GM12865 (cell line): ENCODE measurements at places on chromosomes 11 and 22.

- DNase-seq: no peak
Observed at GRCh38 chr11:8268530-8269400, 5.1 kb upstream of the LMO1 start.

GRCh38 chr11:87966694-87967093, 208.5 kb downstream of the RAB38 start:
- DNase-seq: no peak

DNA sequence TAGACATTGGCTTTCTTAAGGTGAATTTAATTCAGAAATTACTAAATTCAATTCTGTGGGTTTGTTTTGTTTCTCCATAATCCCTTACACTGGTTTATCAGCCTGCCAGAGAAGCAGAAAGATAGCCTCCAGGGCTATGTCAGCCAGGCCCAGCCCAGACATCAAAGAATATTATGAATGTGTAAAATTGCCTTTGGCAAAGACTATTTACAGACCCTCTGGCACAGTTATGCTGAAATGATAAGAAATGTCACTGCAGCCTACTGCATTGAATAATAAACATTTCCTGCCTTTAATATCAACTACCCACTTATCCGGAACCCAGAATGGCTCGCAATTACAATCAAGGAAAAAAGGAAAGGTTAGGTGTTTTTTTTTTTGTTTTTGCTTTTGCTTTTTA, 562.5 kb upstream of the LRRC4C start:
- DNase-seq: no peak

- no peak for DNase-seq
Observed at GRCh38 chr11:88164806-88165585, 10.2 kb downstream of the RAB38 start.
